Naive B cell (primary cell): ENCODE measurements at places on chromosomes 4 and X. TPM values are rescaled to one million over a fixed set of nuclear protein-coding genes. Genes with fewer than 3 reads are reported as not detected.

DNA sequence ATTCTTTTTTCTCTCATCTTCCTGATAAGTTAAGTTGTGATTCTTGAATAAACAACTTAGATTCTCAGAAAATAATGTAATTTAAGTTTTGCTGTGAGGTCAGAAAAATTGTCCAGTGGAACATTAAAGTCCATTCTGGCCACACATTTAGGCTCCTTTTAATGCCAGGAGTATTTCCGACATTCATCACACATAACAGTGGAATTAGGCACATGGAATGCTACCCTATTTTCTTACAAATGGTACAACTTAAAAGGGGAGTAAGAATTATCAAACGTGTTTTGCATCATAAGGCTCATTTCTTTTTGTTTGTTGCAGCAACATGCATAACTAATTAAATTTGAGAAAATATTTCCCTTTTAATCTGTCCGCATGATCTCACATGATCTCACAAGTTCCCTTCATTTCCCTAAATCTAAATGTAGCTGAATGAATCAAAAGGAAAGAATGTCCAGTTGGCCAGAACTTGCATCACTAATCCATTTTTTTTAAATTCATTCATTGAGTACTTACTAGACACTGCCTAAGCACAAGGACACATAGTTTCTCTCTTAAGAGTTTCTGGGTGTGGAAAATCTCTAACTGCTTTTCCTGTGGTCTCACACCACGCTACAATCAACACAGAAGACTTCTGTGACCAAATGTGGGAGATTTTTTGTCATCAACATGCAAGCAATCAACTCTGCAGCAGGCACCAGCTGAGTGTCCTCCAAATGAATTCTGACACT lies 22.0 kb downstream of the SPARCL1 start:
- DNase-seq = no peak
- H3K27ac ChIP-seq = no peak overlapping the region
- H3K4me3 ChIP-seq = no peak overlapping the region
- H3K4me1 ChIP-seq = no peaks in the 10 kb centered on the region

GRCh38 chrX:38371641-38372040 lies 19.2 kb downstream of the OTC start:
- no peak for DNase-seq
- peaks cover 6% of the 10 kb centered on the region for H3K27me3 ChIP-seq
- no peak overlapping the region for H3K27ac ChIP-seq
- H3K4me3 ChIP-seq = no peak overlapping the region
- H3K4me1 ChIP-seq = no peaks in the 10 kb centered on the region
- H3K36me3 ChIP-seq = no peaks in the 10 kb centered on the region

- H3K36me3 ChIP-seq = no peaks in the 10 kb centered on the region
- no peaks in the 10 kb centered on the region for H3K4me1 ChIP-seq
- no peak overlapping the region for H3K27ac ChIP-seq
- no peak for DNase-seq
Measured at GRCh38 chr4:114052227-114052626, 72.8 kb upstream of the ARSJ start.

DNA sequence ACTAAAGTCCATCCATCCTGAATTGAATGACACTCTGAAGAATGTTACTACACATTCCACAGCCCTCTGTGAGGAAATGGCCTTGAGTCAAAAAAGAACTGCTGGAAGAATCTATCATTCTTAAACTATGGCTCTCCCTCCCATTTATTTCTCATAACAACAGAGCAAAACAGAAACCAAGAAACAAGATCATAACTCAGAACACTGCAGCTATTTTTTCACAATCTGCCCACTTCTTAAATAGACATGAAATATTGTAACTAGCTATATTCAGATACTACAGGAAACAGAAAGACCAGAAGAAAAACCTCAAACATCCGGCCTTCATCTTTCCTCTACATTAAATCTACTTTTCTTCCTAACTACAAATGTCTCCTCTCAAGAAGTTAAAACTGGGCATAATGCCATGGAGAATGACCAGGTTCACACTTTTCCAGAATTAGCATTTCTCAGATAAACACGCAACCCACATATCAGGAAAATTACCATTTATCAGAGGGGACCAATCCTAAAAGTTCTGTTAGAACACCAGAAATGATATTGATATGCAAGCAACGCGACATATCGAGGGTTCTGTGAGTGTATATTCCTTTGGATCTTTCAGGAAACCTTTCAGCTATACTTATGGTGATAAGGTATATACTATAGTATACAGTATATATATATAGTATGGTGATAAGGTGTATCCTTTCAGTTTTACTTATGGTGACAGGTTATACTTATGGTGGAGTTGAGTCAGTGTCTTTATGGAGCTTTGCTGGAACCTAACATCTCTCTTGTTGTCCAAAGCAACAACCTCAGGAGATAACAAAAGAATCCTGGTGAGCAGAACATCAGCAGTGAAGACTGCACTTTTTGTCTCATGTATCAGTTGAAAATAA lies 60.4 kb upstream of the IRF2 start:
- no peaks in the 10 kb centered on the region for H3K36me3 ChIP-seq
- peak overlapping the region; percentile 98 for H3K27ac ChIP-seq
- peak overlapping the region; percentile 81 for H3K4me3 ChIP-seq
- no peaks in the 10 kb centered on the region for H3K27me3 ChIP-seq

GRCh38 chr4:110623718-110624397 lies 981 bp upstream of the PITX2 start:
- peaks cover 9% of the 10 kb centered on the region for H3K36me3 ChIP-seq
- no peak for DNase-seq
- no peak overlapping the region for H3K27ac ChIP-seq

GRCh38 chr4:138225477-138225876 lies 16.7 kb downstream of the SLC7A11 start:
- H3K4me1 ChIP-seq = no peaks in the 10 kb centered on the region
- no peak overlapping the region for H3K27ac ChIP-seq
- H3K4me3 ChIP-seq = no peak overlapping the region
- DNase-seq = no peak
- H3K36me3 ChIP-seq = no peaks in the 10 kb centered on the region

DNA sequence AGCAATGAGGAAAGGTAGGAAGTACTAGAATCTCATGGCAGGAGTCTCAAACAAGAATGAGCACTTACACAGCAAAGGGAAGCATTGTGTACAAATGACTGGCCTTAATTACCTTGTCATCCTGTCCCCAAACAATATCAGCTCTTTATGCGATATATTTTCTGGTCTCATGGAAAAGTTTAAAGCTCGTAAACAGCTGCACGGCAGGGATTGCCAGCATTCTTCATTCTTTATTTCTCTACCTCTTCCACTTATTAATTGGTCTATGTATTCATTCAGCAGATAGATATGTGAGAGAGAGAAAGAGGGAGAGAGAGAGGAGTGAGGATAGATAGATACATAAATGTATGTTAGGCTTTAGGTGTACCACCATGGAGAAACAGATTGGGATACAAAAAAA lies 155.8 kb upstream of the FAT4 start:
- no peaks in the 10 kb centered on the region for H3K4me1 ChIP-seq
- H3K27ac ChIP-seq = no peak overlapping the region
- no peak overlapping the region for H3K4me3 ChIP-seq
- DNase-seq = no peak

GRCh38 chrX:74280759-74281158 lies 23.2 kb upstream of the ZCCHC13 start:
- H3K4me1 ChIP-seq = no peaks in the 10 kb centered on the region
- peaks cover 15% of the 10 kb centered on the region for H3K36me3 ChIP-seq
- H3K27me3 ChIP-seq = no peaks in the 10 kb centered on the region
- H3K4me3 ChIP-seq = no peak overlapping the region

GRCh38 chrX:112687189-112687691 lies 7.5 kb upstream of the LHFPL1 start:
- H3K4me1 ChIP-seq = no peaks in the 10 kb centered on the region
- DNase-seq = no peak

- no peak overlapping the region for H3K27ac ChIP-seq
- H3K4me3 ChIP-seq = no peak overlapping the region
- no peak for DNase-seq
- peaks cover 10% of the 10 kb centered on the region for H3K36me3 ChIP-seq
- peaks cover 60% of the 10 kb centered on the region for H3K4me1 ChIP-seq
- no peaks in the 10 kb centered on the region for H3K27me3 ChIP-seq
Measured at GRCh38 chrX:1496076-1496475, 40.9 kb downstream of the P2RY8 start.

DNA sequence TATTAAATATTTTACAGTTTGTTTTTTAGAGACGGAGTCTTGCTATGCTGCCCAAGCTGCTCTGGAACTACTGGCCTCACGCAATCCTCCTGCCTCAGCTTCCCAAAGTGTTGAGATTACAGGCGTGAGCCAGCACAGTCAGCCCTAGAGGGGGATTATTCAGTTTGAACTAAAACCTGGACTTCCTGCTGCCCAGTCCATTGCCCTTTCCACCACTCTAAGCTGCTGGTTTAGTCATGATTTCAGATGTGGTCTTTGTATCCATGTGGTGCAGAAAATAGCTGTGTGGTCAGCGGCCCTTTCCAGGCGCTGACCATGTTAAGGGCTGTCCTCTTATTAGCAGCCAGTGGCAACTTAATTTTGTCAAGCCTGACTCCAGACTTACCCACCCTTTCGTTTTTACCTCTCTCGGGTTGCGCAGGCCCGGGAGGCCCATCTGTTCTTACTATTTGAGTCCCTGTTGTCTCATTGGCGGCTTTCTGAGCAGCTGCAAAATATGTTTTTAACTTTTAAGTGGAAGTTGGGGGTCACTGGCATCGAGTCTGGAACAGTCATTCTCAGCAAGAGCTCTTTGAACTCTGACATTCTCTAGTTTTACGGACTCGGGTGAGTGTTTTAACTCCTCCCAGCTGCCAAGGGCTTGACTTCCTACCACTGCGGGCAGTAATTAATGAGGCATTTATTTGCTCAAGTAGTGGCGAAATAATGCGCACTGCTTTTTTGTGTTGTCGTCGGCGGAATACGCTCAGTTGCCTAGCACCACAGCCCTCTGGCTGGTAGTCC lies 773 bp upstream of the VMA21 start:
- no peaks in the 10 kb centered on the region for H3K36me3 ChIP-seq
- peak overlapping the region; percentile 98 for H3K27ac ChIP-seq
- peak overlapping the region; percentile 92 for H3K4me3 ChIP-seq
- H3K4me1 ChIP-seq = peaks cover 8% of the 10 kb centered on the region

GRCh38 chr4:78800965-78801364 lies 24.8 kb downstream of the BMP2K start:
- no peak overlapping the region for H3K4me3 ChIP-seq
- H3K27me3 ChIP-seq = no peaks in the 10 kb centered on the region

DNA sequence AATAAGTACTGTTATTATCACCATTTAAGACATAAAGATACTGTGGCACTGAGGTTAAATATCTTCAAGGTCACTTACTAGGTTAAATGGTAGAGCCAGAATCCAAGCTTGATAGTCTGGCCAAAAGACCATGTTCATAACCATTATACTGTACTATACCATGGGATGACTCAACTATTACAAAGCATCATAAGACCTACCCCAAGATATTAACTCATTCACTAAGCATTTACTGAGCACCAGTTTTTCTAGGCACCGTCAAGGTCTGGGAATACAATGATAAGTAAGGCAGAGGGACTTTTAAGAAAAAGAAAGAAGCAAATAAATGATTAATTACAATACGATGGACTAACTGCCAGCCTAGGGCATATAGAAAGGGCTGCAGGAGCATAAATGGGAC lies 95.5 kb upstream of the KCTD8 start:
- H3K4me1 ChIP-seq = no peaks in the 10 kb centered on the region
- H3K27ac ChIP-seq = no peak overlapping the region
- no peak for DNase-seq
- H3K36me3 ChIP-seq = no peaks in the 10 kb centered on the region

- H3K4me1 ChIP-seq = no peaks in the 10 kb centered on the region
- no peak overlapping the region for H3K27ac ChIP-seq
- H3K36me3 ChIP-seq = no peaks in the 10 kb centered on the region
- H3K27me3 ChIP-seq = peaks cover 14% of the 10 kb centered on the region
- DNase-seq = no peak
Measured at GRCh38 chr4:123823244-123823643, 426.6 kb downstream of the SPRY1 start.

GRCh38 chrX:96611619-96612362 lies 72.9 kb upstream of the DIAPH2 start:
- no peak overlapping the region for H3K27ac ChIP-seq
- H3K27me3 ChIP-seq = no peaks in the 10 kb centered on the region
- DNase-seq = no peak
- no peaks in the 10 kb centered on the region for H3K36me3 ChIP-seq

- H3K36me3 ChIP-seq = no peaks in the 10 kb centered on the region
- H3K27ac ChIP-seq = no peak overlapping the region
- no peak for DNase-seq
- no peaks in the 10 kb centered on the region for H3K4me1 ChIP-seq
- H3K27me3 ChIP-seq = no peaks in the 10 kb centered on the region
- no peak overlapping the region for H3K4me3 ChIP-seq
Measured at GRCh38 chrX:143661286-143661685, 25.4 kb upstream of the SLITRK4 start.

GRCh38 chr4:155681886-155682285 lies 15.2 kb downstream of the GUCY1A1 start:
- no peaks in the 10 kb centered on the region for H3K27me3 ChIP-seq
- H3K36me3 ChIP-seq = no peaks in the 10 kb centered on the region
- peaks cover under 1% of the 10 kb centered on the region for H3K4me1 ChIP-seq
- no peak for DNase-seq
- no peak overlapping the region for H3K27ac ChIP-seq

DNA sequence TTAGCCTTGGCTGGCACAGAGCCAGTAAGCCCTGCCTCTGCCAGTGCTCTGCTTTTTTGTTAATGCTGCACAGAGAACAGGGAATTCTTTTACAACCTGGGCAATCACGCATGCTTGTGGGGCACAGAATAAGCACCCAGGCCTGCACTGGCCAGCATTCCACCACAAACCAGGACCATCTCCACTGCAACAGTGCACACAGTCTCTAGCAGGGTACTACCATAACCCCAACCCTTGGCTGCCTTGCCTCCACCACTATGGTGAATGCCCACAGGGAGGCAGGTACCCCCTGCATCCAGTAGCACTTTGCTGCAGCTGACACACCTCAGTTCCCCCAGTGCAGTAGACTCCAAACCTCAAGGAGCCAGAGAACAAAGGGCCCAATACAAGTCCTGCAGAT lies 19.2 kb upstream of the FAAH2 start:
- H3K27me3 ChIP-seq = no peaks in the 10 kb centered on the region
- no peak overlapping the region for H3K27ac ChIP-seq
- H3K36me3 ChIP-seq = no peaks in the 10 kb centered on the region

- DNase-seq = no peak
- H3K27me3 ChIP-seq = no peaks in the 10 kb centered on the region
- no peaks in the 10 kb centered on the region for H3K36me3 ChIP-seq
- no peak overlapping the region for H3K4me3 ChIP-seq
Measured at GRCh38 chr4:133096972-133097371, 52.1 kb upstream of the PCDH10 start.

The ETDB gene
- not detected for polyA plus RNA-seq

The GPR78 gene
- not detected for polyA plus RNA-seq

The CSAG1 gene
- not detected for polyA plus RNA-seq

The DMP1 gene
- polyA plus RNA-seq = not detected

The LONRF3 gene
- 0.10 TPM for polyA plus RNA-seq

The LPAR4 gene
- polyA plus RNA-seq = not detected

The SFRP2 gene
- not detected for polyA plus RNA-seq

The PABPC1L2A gene
- not detected for polyA plus RNA-seq

The CAPN6 gene
- polyA plus RNA-seq = not detected

The ZCCHC12 gene
- 0.22 TPM for polyA plus RNA-seq

The SOD3 gene
- polyA plus RNA-seq = not detected

The PNMA5 gene
- polyA plus RNA-seq = not detected

The FAAH2 gene
- polyA plus RNA-seq = not detected

The USP27X gene
- polyA plus RNA-seq = 0.71 TPM

The RIPPLY1 gene
- polyA plus RNA-seq = not detected
